Progenitor cell of endocrine pancreas (in vitro differentiated cells): ENCODE measurements at places on chromosomes 5 and 9. TPM values are rescaled to one million over a fixed set of nuclear protein-coding genes. Genes with fewer than 3 reads are reported as not detected.

DNA sequence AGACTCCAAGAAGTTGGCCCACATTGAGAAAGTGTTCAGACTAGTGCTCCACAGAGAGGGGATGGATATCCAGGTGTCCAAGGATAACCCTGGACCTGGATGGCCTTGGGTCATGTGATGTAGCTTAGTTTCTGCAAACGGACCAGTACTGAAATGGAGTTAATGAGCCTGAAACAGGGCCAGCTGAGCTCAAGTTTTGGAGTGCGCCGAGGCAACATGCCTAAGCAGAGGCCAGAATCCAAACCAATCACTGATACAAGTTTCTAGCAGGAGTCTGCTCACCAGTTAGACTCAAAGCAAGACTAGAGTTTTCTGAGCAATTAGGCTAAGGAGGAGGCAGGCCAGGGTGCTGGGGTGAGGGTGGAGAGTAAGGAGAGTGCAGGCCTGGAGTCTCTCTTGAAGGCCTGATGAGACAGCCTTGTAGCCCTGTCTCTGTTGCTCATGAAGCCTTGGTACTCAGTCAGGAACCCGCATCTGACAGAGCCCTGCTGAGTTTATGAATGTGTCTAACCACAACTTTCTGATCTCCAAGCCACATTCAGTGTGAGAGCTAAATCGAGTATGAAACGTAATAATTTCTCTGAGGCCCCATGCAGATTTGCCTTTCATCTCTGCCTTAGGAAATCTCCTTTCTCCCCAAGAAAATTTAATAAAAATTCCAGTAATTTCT lies 68.9 kb upstream of the EQTN start:
- no peaks in the 10 kb centered on the region for H3K36me3 ChIP-seq
- no peak overlapping the region for H3K4me3 ChIP-seq
- no peak for DNase-seq
- H3K4me1 ChIP-seq: peaks cover 57% of the 10 kb centered on the region
- no peaks in the 10 kb centered on the region for H3K27me3 ChIP-seq
- H3K27ac ChIP-seq: no peak overlapping the region

DNA sequence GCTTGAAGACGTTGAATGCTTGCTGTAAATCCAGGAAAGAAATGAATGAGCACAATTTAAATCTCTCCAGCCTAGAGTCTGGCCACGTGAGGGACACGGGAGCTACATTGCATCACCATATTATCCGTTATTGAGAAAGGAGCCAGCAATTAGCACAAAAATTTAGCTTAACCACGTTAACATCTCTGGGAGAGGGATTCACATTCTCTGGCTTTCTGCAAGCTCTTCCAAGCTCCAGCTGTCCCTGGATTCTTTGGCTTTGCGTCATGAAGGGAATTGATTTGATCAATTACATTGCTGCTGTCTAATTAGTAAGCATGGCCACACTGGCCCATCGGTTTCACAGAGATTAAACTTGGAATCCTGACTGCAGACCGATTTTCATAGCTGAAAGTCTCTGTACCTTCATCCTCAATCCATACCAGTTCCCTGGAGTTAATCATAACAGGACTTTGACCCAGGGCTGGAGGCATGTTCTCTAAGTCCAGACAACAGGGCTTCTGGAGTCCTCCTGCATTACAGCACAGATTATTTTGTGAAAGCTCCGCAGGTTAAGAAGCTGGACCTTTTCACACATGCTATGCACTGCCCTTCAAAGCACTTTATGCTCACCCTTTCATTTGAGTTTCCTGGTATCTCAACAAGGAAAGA lies 31.6 kb downstream of the ADRA1B start:
- peaks cover 7% of the 10 kb centered on the region for H3K4me1 ChIP-seq
- H3K27ac ChIP-seq: no peak overlapping the region
- no peak for DNase-seq
- no peaks in the 10 kb centered on the region for H3K36me3 ChIP-seq
- peaks cover 15% of the 10 kb centered on the region for H3K27me3 ChIP-seq
- H3K4me3 ChIP-seq: no peak overlapping the region

DNA sequence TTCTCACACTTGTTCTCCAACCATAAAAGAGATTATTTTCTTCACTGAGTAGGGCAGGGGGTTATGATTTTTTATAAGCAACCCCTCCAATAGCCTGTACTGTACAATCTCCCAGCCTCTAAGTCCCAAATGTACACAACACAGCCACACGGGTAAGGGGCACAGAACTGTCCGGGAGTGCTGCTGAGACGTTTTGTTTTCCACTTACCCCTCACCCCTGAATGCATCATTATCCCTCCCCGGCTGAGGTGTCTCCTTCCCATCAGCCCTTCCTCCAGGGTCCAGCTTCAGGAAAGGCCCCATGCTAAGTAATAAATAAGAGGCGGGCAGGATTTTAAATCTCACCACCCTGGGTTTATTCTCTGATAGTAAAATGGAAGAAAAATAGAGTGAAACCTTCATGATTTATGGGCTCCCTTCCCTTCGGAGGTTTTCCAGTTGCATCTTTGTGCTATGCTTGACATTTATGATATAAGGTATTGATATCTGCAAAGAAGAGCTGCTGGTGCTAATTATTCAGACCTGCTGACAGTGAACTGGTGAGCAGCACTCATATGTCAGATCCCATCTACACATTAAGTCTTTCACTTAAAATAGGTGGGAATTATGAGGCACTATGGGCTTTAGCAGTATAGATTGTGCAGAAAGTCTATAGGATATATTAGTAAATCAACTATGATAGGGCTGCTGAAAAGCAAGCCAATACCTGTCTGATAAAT lies 67.2 kb upstream of the MEGF10 start:
- H3K27me3 ChIP-seq: peaks cover 15% of the 10 kb centered on the region
- H3K36me3 ChIP-seq: no peaks in the 10 kb centered on the region

GRCh38 chr5:168714046-168714445 lies 134.9 kb upstream of the PANK3 start:
- H3K4me1 ChIP-seq: peaks cover 2% of the 10 kb centered on the region
- no peak overlapping the region for H3K4me3 ChIP-seq
- no peaks in the 10 kb centered on the region for H3K36me3 ChIP-seq

GRCh38 chr5:6743161-6743560 lies 29.9 kb downstream of the TENT4A start:
- no peak overlapping the region for H3K4me3 ChIP-seq
- H3K27ac ChIP-seq: no peak overlapping the region
- no peak for DNase-seq
- no peaks in the 10 kb centered on the region for H3K27me3 ChIP-seq

YIPF5 gene
- 44.7 and 46.8 TPM in 2 replicates for total RNA-seq

ANKRD31 gene
- 0.55 and 0.80 TPM in 2 replicates for total RNA-seq

DNA sequence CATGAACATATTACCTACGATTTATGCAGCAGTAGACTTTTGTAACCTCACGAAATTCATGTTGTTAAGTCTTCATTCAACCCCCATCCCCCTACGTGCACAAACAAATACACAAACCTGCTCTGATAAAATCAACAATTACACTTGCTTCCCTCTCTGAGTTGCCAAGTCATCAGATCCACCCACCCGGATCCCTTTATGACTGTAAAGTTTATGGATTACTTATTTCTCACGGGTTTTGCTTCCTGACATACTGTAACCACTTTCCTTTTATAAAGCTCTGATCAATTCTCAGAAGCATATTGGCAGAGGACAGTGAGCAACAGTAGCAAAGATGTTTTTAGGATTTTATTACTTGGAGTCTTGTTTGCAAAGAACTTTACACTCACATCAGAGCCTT lies 70.5 kb downstream of the MLLT3 start:
- no peak overlapping the region for H3K4me3 ChIP-seq
- H3K4me1 ChIP-seq: peaks cover 26% of the 10 kb centered on the region
- peak overlapping the region; percentile 56 for H3K27ac ChIP-seq
- no peak for DNase-seq
- H3K27me3 ChIP-seq: no peaks in the 10 kb centered on the region

PRSS3 gene
- total RNA-seq: not detected in 2 replicates

STPG3 gene
- total RNA-seq: not detected in 2 replicates

- no peak for DNase-seq
- peaks cover 2% of the 10 kb centered on the region for H3K4me1 ChIP-seq
- no peaks in the 10 kb centered on the region for H3K36me3 ChIP-seq
- no peak overlapping the region for H3K4me3 ChIP-seq
Observed at GRCh38 chr5:110545716-110546115, 180.8 kb downstream of the TMEM232 start.

DNA sequence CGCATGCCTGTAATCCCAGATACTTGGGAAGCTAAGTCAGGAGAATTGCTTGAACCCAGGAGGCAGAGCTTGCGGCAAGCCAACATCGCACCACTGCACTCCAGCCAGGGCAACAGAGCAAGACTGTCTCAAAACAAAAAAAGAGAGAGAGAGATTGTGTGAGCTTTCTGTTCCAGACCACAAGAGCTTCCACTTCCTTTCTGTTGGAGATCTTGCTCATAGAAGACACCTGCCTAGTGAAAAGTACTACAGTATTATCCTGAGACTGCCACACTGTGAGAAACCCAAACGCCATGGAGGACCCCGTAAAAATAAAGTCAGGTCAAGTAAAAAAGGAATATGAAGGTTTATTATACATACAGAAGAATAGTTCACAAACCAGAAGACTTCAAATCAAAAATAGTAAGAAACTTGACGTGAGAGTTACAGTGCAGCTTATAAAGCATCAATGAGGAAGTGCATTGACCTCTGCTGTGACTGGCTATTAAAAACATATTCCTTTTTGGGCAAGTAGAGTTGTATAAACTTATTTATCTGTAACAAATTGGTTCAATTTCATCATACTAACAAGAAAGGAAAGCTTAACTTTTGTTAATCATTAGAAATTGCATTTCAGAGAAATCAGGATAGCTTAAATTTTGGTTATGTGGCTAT lies 4.3 kb upstream of the EMB start:
- H3K4me1 ChIP-seq: peaks cover 9% of the 10 kb centered on the region
- H3K27me3 ChIP-seq: no peaks in the 10 kb centered on the region
- H3K4me3 ChIP-seq: no peak overlapping the region
- no peak for DNase-seq
- no peak overlapping the region for H3K27ac ChIP-seq

CSNK1G3 gene
- 65.7 and 65.9 TPM in 2 replicates for total RNA-seq

DNA sequence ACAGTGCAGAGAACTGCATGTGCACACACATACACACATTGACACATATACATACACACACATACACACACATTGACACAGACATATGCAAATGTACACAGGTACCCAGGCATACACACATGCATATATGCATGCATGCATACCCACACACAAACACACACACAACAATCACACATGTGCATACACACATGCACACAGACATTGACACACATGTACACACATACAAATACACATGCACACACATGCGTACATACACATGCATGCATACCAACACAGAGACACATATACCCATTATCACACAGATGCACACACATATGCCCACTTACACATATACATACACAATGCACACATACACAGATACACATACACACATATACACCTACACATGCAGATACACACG lies 299.6 kb upstream of the ADCY2 start:
- no peaks in the 10 kb centered on the region for H3K36me3 ChIP-seq
- H3K4me3 ChIP-seq: no peak overlapping the region
- no peak overlapping the region for H3K27ac ChIP-seq
- no peaks in the 10 kb centered on the region for H3K4me1 ChIP-seq

PTCD2 gene
- total RNA-seq: 8.9 and 13.5 TPM in 2 replicates

DNA sequence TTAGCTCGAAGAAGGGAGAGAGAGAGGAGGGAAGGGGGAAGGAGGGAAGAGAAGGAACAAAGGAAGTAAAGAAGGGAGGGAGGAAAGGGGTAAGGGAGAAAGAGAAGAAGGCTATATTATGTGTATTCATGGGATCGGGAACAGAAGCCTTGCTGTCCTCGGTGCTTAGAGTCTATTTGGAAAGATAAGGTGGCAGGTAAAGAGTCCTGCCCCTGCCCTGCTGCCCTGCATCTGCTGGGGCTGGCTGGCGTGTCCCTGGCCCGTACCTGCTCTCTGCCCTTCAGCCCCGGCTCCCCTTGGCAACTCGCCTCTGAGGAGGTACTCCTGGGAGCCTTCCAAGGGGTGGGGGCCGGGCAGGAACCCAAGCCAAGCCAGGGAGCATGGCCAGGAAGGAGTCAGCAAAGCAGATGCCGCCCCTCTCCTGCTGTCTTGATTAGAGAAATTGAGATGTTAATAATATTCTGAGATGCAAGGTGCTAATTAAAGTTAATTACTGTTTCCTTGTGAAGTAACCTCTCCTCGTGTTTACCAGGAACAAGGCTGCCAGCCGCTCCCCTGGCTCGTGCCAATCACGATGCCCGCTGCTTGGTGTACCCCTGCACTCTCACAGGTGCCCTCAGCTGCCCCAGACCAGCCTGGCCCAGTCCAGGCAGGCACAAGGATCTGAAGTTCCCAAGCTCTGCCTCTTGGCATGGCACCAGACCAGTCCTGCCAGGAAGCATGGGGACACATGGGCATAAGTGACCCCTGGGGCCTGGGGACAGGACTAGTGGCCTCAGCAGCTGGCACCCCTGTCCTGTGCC lies 36.6 kb downstream of the PCDH1 start:
- peaks cover 29% of the 10 kb centered on the region for H3K27me3 ChIP-seq
- no peak overlapping the region for H3K27ac ChIP-seq
- H3K36me3 ChIP-seq: no peaks in the 10 kb centered on the region
- DNase-seq: no peak

GRCh38 chr9:30280229-30280900 lies 2104.1 kb upstream of the ACO1 start:
- H3K27me3 ChIP-seq: no peaks in the 10 kb centered on the region
- no peak overlapping the region for H3K27ac ChIP-seq
- no peak overlapping the region for H3K4me3 ChIP-seq

GRCh38 chr5:134184155-134185135 lies 7.7 kb upstream of the SKP1 start:
- no peaks in the 10 kb centered on the region for H3K36me3 ChIP-seq
- peak; percentile 66 for DNase-seq
- H3K4me1 ChIP-seq: no peaks in the 10 kb centered on the region
- H3K4me3 ChIP-seq: no peak overlapping the region
- H3K27me3 ChIP-seq: no peaks in the 10 kb centered on the region

PFN3 gene
- total RNA-seq: not detected in 2 replicates

DNA sequence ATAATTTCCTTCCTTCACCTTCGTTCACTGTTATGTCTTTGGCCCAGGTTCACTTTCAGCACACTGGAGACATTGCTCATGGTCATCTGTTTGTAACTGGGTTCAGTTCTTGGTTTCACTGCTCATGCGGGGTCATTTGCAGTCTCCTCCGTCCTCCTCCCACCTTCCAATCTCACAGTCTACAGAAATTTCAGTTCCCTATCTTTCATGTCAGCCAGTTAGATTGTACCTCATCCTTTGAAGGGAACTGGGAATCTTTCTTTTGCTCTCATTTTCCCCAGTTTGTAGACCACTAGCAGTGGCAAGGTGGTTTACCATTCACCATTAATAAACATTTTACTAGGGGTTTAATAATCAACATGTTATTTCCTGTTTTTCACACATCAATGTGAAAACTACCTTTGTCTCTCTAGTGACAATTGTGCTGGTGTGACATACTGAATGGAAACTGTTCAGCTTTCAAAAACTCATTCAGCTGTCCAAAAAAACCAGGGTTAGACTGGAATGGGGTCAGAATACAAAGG lies 100.9 kb upstream of the IL6ST start:
- DNase-seq: no peak
- H3K36me3 ChIP-seq: no peaks in the 10 kb centered on the region
- peaks cover 4% of the 10 kb centered on the region for H3K4me1 ChIP-seq
- no peaks in the 10 kb centered on the region for H3K27me3 ChIP-seq
- H3K4me3 ChIP-seq: no peak overlapping the region
